ENCODE measurements at places on chromosomes 4 and X.

DNA sequence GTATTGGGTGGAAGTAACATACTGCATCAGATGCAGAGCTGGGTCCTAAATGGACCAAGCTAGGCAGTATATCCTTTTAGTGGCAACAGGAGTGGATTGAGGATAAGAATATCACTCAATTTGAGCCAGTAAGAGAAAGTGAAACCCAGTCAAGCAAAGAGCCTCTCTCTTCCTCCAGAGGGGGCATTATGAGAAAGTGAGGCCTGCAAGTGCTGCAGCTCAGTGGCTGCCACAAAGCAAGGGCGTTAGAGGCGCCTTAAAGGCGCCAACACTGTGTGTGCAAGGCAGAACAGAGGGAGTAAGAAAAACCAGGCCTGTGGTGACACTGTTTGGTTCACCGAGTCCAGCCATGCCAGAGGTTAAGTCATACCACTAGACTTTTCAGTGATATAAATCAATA lies 17.5 kb downstream of the STX18 start:
- H3K27me3 ChIP-seq, result no peaks in the 10 kb centered on the region
- peak; percentile 75 for DNase-seq
- H3K4me1 ChIP-seq, result peaks cover 17% of the 10 kb centered on the region
- H3K36me3 ChIP-seq, result no peaks in the 10 kb centered on the region

GRCh38 chr4:150123796-150124677 lies 45.8 kb downstream of the DCLK2 start:
- H3K4me1 ChIP-seq, result peaks cover 36% of the 10 kb centered on the region
- no peak overlapping the region for H3K27ac ChIP-seq
- H3K27me3 ChIP-seq, result no peaks in the 10 kb centered on the region
- H3K36me3 ChIP-seq, result no peaks in the 10 kb centered on the region

DNA sequence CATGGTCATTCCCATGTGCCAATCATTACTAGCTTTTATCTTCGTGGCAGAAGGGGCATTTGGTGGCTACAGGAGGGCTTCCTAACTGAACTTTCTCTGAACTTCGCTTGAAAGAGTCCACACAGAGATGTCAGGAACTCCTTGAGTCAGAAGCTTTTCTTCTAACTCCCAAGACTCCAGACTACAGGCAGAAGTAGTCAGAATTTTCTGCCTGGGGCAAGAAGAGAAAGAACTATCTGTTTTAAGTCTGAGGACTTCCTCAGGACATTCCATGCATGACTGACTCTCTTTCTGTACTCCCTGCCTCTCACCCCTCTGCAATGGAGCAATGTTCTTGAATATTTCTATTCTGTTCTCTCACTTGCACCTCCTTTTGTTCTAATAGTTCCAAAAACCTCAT lies 170.5 kb upstream of the TBC1D9 start:
- H3K4me3 ChIP-seq, result no peak overlapping the region
- no peaks in the 10 kb centered on the region for H3K36me3 ChIP-seq
- H3K27me3 ChIP-seq, result peaks cover under 1% of the 10 kb centered on the region
- no peaks in the 10 kb centered on the region for H3K4me1 ChIP-seq
- DNase-seq, result no peak
- no peak overlapping the region for H3K27ac ChIP-seq

DNA sequence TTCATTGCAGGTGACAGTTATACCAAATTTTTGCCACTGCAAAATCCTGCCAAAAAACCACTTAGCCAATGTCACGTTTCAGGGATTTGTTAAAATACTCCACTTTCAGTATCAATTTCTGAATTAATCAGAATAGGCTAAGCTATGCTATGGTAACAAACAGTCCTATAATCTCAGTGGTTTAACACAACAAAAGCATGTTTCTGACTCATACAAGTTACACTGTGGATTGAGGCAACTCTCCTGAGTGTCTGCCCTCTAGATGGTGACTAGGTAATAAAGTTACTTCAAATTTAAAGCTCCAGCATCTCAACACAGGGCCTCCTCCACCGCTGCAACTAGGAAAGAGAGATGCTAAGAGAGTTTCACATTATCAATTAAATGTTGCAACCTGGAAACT lies 23.0 kb upstream of the RADX start:
- H3K27ac ChIP-seq, result no peak overlapping the region
- H3K27me3 ChIP-seq, result no peaks in the 10 kb centered on the region
- DNase-seq, result no peak
- H3K4me3 ChIP-seq, result no peak overlapping the region
- H3K4me1 ChIP-seq, result no peaks in the 10 kb centered on the region
- no peaks in the 10 kb centered on the region for H3K36me3 ChIP-seq

DNA sequence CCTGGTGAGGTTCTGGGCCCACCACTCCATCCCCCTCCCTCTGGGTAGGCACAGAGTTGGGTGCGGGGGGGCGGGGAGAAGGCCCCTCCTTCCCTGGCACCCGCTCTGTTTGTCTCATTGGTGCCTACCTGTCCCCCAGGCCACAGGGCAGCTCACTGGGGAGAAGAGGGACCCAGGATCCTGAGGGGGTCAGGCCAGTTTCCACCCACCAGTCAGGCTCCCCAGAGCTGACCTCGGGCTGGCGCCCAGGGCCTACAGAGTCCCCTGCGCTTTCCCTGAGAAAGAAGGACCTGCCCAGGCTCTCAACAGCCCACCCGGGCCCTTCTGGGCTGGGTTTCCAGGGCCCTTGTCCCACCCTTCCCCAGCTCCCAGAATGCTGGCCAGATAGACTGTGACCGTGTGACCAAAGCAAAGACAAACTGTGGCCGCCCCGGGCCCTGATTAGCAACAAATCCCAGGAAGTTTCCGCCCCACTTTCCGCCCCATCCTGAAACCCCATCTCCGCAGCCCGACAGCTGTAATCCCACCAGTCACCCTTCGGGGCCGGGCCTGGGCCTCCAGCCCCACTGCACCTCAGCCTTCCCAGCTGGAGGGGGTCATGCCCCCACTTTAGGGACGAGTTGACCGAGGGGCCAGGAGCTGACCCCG lies 33.8 kb upstream of the FGFR3 start:
- no peak overlapping the region for H3K27ac ChIP-seq
- peaks cover 4% of the 10 kb centered on the region for H3K27me3 ChIP-seq
- no peaks in the 10 kb centered on the region for H3K36me3 ChIP-seq
- no peak for DNase-seq
- H3K4me3 ChIP-seq, result no peak overlapping the region

DNA sequence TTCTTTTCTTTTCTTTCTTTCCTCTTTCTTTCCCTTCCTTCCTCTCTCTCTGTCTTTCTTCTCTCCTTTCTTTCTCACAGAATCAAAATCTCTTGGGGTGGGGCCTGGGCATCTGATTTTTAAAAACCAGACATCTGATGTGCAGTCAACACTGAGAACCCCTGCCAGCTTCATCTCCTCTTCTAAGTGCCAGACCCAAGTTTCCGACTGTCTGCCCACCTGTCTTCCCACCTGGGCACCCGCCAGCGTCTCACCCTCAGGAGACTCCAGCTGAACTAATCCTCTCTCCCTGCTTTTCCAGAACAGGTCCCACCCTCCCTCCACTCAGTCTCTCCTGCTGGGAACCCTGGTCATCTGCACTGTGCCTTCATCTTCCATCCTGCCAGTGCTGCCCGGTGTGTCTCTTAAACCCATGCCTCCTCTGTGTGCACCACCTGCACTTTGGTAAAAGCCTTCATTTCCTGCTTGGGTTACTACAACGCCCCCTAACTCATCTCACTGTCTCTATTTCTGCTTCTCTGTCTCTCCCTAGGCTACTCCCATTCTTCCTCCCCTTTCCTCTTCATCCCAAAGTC lies 2.8 kb downstream of the SOD3 start:
- no peak overlapping the region for H3K4me3 ChIP-seq
- H3K36me3 ChIP-seq, result no peaks in the 10 kb centered on the region
- H3K27ac ChIP-seq, result no peak overlapping the region
- H3K4me1 ChIP-seq, result no peaks in the 10 kb centered on the region

DNA sequence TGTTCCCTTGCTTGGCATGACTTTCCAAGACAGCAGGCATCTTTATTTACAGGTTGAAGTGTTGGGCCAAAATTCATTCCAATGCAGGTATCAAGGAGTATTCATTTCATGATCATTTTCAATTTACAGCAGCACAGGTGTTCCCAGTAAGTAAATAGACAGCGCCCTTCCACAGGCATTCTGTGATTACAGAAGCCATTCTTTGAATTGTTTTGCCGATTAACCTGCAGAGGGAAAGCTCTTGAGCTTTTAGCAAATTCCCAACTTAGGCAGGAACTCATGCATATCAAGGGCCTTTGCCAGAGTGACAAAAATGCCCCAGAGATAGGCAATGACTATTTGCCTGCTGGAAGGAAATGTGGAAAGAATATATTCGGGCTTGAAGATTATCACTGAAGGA lies 6.8 kb downstream of the TXK start:
- H3K36me3 ChIP-seq, result no peaks in the 10 kb centered on the region
- no peak overlapping the region for H3K27ac ChIP-seq
- no peak overlapping the region for H3K4me3 ChIP-seq
- no peaks in the 10 kb centered on the region for H3K27me3 ChIP-seq
- H3K4me1 ChIP-seq, result peaks cover 10% of the 10 kb centered on the region

DNA sequence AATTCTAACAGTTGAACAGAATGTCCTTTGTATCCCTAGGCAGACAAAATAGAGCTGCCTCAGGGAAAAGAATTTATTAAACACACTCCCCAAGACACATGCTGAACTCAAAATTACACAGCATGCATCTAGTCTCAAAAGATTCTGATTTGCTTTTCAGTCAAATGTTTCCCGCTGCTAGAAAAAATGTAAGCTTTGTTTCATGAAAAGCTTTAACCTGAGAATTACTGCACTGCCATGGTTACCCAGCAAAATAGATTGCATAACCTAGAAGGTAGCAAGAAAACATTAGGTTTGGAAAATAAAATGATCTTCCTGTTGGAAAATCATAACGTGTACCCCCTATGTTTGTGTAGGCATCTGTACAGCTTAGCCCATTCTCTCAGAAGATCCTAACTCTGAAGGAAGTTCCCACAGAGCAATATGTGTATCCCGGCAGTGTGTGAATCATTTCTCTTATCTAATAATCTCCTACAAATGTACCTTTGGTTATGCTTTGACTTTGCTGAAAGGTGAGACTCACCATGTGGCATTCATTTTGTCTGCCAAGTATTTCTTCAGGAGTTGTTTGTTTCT lies 646.9 kb downstream of the STPG2 start:
- no peak overlapping the region for H3K27ac ChIP-seq
- no peaks in the 10 kb centered on the region for H3K36me3 ChIP-seq
- no peaks in the 10 kb centered on the region for H3K4me1 ChIP-seq
- H3K27me3 ChIP-seq, result no peaks in the 10 kb centered on the region

- H3K36me3 ChIP-seq, result no peaks in the 10 kb centered on the region
- H3K4me3 ChIP-seq, result peak overlapping the region; percentile 59
- DNase-seq, result peak; percentile 47
Measured at GRCh38 chr4:185472103-185472542, 590 bp upstream of the CCDC110 start.

- H3K36me3 ChIP-seq, result no peaks in the 10 kb centered on the region
- no peaks in the 10 kb centered on the region for H3K4me1 ChIP-seq
- no peaks in the 10 kb centered on the region for H3K27me3 ChIP-seq
- H3K27ac ChIP-seq, result no peak overlapping the region
Measured at GRCh38 chr4:108749119-108749518, 13.7 kb downstream of the ETNPPL start.

DNA sequence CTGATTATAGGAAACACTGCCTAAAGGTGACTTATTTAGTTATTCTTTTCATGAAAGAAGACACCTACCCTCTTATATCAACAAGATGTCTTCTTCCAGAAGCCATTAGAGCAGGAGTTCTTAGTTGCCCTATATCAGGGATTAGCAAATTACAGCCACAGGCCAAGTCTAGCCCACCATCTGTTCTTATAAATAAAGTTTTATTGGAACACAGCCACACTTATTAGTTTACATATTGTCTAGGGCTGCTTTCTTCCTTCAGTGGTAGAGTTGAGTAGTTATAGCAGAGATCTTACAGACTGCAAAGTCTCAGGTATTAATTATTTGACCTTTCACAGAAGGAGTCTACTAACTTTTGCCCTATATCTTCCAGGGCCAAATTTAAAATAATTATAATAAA lies 157.2 kb upstream of the NOCT start:
- DNase-seq, result no peak
- no peaks in the 10 kb centered on the region for H3K4me1 ChIP-seq
- no peaks in the 10 kb centered on the region for H3K36me3 ChIP-seq
- H3K4me3 ChIP-seq, result no peak overlapping the region

DNA sequence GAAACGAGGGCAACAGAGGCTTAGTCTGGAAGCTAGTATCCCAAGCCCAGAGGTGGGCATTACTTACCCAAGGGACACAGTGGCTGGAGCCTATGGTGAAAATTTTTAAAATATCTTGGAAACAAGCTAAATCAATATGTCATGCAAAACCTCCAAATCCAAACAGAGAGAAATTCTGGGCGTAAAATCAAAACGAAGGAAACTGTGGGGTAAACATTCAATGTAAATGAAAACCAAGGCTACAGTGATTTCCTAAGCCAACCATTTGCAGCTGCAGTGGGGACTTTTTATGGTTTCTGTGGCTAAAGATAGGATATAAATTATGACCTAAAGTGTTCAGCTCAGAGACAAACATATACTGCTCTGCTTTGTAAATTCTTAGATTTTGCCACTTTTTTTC lies 507.7 kb upstream of the DIAPH2 start:
- no peaks in the 10 kb centered on the region for H3K27me3 ChIP-seq
- no peaks in the 10 kb centered on the region for H3K36me3 ChIP-seq
- no peak for DNase-seq
- no peak overlapping the region for H3K4me3 ChIP-seq

- H3K36me3 ChIP-seq, result no peaks in the 10 kb centered on the region
- no peak for DNase-seq
- H3K4me1 ChIP-seq, result peaks cover 60% of the 10 kb centered on the region
- peak overlapping the region; percentile 89 for H3K27ac ChIP-seq
- H3K4me3 ChIP-seq, result no peak overlapping the region
- no peaks in the 10 kb centered on the region for H3K27me3 ChIP-seq
Measured at GRCh38 chr4:14176613-14177012, 549.1 kb upstream of the BOD1L1 start.

GRCh38 chrX:123917069-123917468 lies 44.4 kb upstream of the STAG2 start:
- no peak for DNase-seq
- no peak overlapping the region for H3K27ac ChIP-seq
- no peak overlapping the region for H3K4me3 ChIP-seq
- no peaks in the 10 kb centered on the region for H3K36me3 ChIP-seq
- no peaks in the 10 kb centered on the region for H3K4me1 ChIP-seq

DNA sequence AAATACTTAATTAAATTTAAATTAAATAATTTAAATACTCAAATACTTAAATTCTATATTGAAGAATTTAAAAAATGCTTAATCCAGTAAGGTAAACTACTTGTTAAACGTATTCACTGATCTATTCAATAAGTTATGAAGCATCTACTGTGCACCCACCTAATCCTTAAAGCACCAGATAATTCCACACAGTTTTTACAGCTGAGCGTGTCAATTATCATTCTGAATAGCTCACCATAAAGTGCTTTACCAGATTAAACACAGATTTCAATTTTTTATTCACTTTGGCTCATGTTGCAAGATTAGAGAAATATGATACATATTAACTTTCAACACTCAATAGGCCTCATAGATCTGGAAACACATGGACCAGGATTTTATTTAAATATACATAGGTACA lies 79.2 kb upstream of the DDIT4L start:
- no peak overlapping the region for H3K4me3 ChIP-seq
- no peaks in the 10 kb centered on the region for H3K4me1 ChIP-seq
- peaks cover 2% of the 10 kb centered on the region for H3K27me3 ChIP-seq
- DNase-seq, result no peak

All from B cell (primary cell).